ELF-1 (cell line): ENCODE measurements at places on chromosomes 5 and 9.
A peak's percentile ranks its signal among the peaks of the same experiment; 100 is the strongest.

- no peak for DNase-seq
Observed at GRCh38 chr5:171258737-171259415, 50.2 kb upstream of the TLX3 start.

DNA sequence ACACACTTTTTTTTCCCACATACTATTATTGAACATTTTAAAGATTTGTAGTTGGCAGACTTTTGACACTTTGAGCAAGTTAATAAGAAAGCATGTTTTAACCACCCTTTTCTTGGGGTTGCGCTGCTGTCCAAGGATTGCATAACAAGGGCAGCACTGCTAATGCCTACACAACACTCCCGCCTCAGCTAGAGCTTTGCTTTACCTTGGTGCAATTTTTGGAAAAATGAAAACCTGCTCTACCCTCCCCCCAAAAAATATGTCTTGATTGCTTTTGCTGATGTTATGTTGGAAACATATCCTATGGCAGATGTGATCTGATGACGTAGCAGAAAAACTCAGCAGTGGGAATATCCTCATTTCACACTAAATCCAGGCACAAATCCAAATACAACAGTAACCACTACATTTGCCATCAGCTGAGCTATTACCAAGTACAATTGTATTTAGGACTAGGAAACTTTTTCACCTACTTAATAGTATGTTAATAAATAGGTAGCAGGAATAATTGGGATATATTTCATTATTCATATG lies 51.5 kb downstream of the UBE2R2 start:
- DNase-seq: no peak

GRCh38 chr9:127258606-127259471 lies 5.7 kb upstream of the GARNL3 start:
- DNase-seq: peak; percentile 21

GRCh38 chr9:137531099-137531765 lies 19.0 kb downstream of the PNPLA7 start:
- DNase-seq: no peak

DNA sequence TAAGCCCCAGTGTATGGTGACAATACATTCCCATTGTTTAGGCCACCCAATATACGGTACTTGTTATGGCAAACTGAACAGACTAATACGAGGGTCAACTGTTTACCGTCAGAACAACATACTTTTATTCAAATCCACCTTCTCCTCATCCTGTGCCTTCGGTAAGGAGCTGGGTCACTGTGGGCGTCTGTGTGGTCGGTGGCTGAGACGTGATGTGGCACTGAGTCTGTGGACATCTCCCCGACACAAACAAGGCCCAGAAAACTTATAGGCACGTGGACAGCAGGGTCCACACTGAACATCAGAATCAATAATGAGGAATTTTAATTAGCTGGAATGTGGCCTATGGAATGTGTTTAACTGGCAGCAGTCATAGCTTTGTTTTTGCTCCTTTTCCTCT lies 154.3 kb upstream of the IRX2 start:
- no peak for DNase-seq

DNA sequence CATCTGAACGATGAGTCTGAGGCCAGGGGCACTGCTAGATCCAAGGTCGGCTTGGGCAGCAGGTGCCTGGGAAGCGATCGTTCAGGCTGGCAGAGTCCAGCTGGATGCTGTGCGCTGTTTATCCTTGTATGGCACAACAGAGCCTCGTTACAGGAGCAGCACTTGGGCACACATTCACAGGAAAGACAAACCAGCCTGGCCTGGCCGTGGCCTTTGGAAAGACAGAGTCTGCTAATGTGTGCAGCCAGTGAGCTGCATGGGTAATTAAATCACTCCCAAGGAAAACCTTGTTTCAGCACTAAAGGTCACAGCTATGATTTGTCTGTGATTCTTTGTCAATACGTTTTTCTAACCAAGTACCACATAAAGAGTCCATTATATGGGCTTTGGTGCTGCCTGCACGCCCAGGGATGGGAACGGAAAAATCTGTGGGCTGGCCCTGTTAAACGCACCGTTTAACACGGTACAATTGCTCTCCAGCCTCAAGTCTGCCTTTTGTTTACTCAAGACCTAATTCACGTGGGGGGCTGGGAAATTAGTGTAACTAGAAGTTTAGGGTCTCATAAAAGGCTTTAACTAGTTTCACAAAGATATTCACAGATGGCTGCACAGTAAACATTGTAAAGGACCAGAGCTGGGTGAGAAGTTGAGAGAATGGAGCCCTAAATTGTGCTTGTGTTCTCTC lies 509.3 kb downstream of the KDM4C start:
- no peak for DNase-seq

GRCh38 chr9:127213859-127214258 lies 50.7 kb upstream of the GARNL3 start:
- no peak for DNase-seq

- no peak for DNase-seq
Observed at GRCh38 chr5:52378237-52378636, 409.5 kb upstream of the ITGA1 start.

DNA sequence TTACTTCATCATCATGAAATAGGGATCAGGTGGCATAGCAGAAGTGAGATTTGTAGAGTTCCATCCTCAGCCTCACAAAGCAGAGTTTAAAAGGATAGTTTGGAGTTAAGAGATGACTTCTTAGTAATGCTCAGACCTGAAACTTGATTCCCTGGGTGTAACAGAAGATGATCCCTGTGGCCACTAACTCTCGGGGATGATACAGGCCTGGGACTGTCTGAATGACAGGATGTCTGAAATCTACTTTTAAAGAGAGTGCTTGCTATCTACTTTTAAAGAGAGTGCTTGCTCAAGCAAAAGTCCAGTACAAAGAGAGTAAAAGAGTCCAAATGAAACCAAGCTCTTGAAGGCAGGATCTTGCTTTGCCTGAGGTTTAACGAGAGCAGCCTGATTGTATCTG lies 14.6 kb downstream of the ADAMTS16 start:
- DNase-seq: no peak

- DNase-seq: no peak
Observed at GRCh38 chr5:93022796-93023447, 558.1 kb downstream of the NR2F1-AS1 start.

DNA sequence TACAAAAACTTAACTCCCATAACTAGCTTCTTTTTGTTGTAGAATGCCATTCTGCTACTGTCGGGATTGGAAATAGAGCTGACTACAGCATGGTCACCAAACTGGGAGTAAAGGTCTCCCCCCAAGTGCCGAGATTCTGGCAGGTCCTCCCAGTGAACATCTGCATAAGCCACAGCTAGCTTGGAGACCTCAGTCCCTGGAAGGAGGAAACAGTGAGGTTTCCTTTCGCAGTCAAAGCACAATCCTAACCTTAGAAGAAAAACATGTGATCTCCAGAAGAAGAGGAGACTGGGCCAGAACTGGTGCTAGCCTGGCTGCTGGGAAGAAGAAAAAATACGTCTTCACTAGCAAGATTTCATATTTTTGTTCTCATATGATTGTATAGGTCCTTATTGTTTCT lies 127.4 kb downstream of the SCAMP1 start:
- no peak for DNase-seq

- peak; percentile 29 for DNase-seq
Observed at GRCh38 chr5:180347702-180348101, 5.4 kb downstream of the GFPT2 start.

DNA sequence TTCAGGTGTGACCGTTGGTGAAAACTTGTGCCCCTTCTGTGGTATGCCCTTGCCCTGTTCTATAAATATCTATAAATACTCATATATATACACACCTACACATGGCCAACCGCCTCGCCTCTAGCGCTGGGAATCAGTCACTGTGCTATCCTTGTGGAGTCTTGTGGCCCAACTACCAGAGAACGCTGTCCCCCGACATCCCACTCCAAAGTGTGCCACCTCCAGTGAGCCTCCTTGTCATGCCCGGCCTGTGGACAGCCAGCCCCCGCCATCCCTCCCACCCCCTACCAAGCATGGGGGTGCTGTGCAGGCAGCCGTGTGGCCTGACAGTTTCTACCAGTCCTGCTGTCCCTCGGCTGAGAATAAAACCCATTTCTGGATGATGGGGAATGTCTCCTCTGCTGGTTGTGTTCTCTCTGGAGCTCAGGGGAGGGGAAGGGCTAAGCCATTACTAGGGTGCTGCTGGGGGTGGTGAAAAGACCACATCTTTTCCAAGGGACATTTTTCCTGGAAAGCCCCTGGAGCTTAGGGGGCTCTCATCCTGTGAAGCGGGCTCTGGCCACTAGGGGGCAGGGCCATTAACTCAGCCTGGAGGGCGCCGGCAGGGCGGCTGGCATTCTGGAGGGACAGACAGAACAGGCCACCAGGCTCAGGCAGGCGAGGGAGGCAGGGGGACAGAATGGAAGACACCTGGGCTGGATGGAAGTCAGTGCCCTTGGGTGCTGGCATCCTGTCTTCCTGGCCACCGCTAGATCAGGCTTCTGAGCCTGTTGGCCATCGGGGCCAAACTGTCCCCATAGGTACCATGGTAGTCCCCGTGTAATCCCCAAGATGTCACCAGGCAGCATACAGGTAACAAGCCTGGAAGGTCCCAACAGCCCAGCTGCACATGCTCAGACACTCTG lies 20.7 kb downstream of the GOLGA2 start:
- DNase-seq: peak; percentile 87

DNA sequence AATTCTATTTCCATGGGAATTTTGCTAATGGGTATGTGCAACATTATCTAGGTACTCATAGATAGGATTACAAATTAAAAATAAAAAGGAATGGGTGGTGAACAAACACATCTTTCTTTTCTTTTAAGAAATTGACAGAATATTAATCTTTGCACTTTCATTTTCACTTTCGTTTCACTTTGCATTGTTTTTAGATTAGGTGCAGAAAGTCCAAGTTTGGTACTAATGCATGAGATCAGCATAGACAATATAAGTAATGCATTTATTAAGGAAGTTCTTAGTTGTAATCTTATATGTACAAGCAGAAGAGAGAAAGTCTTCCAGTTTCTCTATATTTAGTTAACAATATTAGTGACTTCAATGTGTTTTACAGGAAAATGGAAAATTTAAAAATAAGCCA lies 196.5 kb downstream of the COMMD10 start:
- no peak for DNase-seq

- DNase-seq: no peak
Observed at GRCh38 chr5:144465441-144465840, 294.8 kb downstream of the KCTD16 start.

- DNase-seq: no peak
Observed at GRCh38 chr5:33240558-33240957, 200.2 kb upstream of the TARS1 start.

GRCh38 chr5:154811239-154811638 lies 39.2 kb downstream of the FAXDC2 start:
- no peak for DNase-seq

GRCh38 chr9:7592321-7593316 lies 207.0 kb downstream of the DMAC1 start:
- DNase-seq: peak; percentile 27

GRCh38 chr9:706606-707459 lies 134.7 kb upstream of the DMRT1 start:
- peak; percentile 67 for DNase-seq

DNA sequence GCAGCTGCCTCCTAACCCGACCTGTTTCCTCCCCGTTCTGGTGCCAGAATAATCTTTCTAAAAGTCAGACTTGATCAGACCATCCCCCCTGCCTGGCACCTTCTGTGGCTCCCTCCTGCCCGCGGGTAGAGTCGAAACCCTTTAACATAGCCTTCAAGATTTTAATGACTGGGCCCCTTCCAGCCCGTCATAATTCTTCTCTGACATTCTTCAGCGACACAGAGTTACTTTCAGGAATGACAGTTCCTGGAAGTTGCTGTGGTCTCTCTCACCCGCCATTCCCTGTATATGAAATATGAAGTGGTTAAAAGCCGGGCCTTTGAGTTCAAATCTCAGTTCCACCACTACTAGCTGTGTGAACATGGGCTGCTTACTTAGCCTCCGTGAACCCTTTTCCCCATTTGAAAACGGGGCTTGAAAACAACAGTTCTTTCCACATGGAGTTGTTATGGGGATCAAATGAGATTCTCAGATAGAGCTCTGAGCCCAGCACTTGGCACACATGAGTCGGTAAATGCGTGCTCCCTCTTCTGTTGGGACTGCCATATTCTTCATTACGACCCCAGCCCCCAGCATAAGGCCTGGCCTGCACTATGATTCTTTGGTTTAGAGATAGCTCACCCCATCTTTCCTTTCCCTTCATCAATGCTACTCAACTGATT lies 737 bp downstream of the NANS start:
- no peak for DNase-seq

GRCh38 chr5:107499237-107499636 lies 171.5 kb downstream of the EFNA5 start:
- no peak for DNase-seq

GRCh38 chr9:111029260-111029659 lies 9.0 kb downstream of the LPAR1 start:
- no peak for DNase-seq

DNA sequence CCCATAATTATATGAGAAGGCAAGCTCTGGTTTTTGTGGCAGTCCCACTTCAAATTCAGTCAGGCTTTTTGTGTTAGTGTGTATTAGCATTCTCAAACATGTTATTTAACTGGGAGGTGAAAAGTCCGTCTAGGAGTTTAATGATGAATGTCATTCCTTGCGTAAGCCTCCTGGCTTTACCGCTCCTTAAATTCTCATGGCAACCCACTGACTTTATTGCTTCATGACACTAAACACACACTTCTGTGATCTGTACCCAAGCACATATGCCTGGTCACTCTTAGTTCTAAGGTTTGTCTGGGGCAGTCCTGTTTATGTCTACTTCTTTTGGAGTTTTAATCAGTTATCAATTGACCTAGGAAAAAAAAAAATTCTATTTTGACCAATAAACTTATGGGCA lies 677.9 kb upstream of the DMAC1 start:
- peak; percentile 1 for DNase-seq

- peak; percentile 22 for DNase-seq
Observed at GRCh38 chr9:21110708-21111576, 30.7 kb downstream of the IFNW1 start.

GRCh38 chr9:125784286-125785049 lies 37.3 kb downstream of the PBX3 start:
- no peak for DNase-seq

DNA sequence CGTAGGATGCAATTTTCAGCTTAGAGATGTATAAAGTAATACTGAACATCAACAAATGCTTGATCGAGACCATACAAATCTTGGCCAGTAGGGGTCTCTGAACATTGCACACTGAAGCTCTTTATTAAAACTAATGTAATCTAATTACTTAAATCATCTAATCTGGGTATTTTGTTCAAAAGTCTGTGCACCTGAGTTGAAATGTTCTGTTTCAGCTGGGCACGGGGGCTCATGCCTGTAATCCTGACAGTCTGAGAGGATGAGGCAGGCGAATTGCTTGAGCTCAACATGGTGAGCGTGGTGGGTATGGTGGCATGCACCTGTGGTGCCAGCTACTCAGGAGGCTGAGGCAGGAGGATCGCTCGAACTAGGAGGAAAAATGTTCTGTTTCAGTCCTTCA lies 41.0 kb downstream of the ESM1 start:
- DNase-seq: no peak

DNA sequence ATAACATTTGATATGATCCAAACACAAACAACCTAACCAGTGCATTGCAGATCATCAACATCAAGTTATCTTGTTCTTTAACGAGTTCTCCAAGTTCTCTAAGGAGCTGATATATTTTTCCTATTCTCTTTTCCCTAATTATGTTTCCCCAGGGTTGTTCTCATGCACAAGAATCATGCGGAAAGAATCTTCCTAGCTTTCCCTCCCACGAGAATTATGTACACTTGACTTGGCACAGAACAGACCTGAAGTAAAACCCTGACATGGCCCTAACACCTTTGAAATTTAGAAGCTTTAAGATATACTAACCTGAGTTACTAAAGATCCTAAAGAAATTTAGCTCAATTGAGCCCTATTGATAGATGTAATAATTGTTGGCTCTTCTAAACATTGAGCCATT lies 110.7 kb upstream of the FST start:
- no peak for DNase-seq

GRCh38 chr9:22863736-22864135 lies 417.1 kb downstream of the DMRTA1 start:
- DNase-seq: no peak
